ENCODE measurements at places on chromosomes 7 and 10.

DNA sequence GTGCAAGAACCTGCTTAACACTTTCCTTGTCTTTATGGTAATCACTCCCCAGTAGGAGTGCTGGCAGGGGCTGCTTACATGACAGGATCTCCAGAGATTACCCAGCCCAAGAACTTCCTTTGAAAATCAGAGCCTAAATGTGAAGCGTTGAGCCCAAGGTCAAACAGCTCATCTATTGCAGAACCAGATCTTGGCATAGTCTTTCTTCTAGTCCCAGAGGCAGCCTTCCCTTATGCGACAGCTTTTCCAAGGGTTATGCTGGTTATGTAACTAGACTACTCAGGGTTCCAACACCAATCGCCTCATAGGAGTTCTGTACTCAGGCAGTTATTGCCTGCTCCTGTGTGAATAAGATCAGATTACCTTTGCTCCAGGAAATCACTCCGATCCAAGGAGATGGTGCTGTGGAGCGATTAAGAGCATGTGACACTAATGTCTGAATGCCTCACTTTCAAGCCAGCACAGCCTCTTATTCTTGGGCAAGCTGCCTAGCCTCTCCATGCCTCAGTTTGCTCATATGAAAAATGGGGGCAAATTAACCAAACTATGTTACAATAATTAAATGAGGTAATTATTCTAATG, 8.4 kb upstream of the LGI1 start:
- no peak for DNase-seq

DNA sequence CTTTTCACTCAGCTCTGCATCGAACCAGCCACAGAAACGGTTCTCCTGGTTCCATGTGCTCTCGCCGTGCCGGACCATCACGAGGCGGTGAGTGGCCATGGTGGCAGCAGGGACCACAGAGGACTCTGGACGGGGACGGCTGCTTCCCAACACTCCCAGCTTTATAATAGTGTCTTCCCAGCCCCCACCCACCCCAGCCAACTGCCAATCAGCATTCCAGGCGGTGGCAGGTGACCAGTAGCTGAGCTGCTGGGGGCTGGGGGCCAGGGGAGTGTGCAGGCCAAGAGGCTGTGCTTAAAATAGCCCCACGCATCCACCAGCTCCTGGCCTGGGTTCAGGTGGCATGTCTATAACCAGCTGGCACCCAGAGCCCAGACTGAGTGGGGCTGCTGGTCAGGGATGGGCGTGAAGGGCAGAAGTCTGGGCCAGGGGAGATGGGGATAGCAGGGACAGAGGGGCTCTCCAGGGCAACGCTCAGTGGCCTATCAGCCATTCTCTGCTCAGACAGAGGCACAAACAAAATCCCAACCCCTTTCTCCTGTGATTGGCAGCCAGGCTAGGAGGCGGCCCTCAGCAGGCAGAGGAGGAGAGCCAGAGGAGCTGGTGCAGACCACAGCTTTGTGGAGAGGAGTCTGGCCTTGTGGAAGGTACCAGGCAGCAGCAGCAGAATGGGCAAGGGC, at the start of gene PGAM2:
Gene PGAM2 (minus strand): TSS at position 137 of the 680 bp plus-strand sequence. CDS start 38 bp downstream, at position 99.
- peak; percentile 75 for DNase-seq

DNA sequence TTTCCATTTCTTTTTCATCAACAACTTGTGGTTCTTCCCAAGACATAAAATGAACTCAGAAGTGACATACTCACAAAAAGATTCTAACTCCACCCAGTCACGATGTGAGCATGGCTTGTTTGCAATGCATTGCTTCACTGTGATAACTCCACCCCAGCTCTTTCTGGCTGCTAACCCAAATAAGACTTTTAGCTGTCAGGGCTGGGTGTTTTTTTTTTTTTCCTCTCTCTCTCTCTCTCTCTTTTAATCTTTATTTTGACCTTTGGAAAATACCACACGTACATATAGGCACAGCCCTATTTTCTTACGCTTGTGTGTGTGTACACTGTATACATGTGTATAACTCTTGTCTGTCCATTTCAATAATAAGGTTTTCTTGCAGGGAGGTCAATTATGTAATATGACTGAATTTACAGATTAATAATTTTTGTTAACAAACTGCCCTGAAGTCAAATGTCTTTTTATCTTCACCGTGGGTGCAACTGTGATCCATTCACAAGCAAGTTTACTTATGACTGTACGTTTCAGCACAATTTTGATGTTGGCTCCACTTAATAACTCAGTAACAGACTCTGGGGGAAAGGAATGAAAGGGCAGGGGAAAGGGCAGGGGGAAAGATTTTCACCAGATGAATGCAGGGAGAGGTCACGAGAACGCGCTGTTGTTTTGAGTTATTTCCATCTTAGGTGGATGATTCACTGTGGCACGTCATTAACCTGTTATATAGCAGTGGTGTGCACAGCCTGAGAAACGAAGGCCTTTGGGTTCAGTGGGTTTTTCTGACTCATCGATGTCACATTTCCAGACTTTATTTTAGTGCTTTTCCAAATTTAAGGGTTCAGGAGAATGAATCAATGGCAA, 49.1 kb downstream of the APBB1IP start:
- peak; percentile 71 for DNase-seq

GRCh38 chr7:71633551-71634008, 501.6 kb downstream of the GALNT17 start:
- DNase-seq, result no peak

- DNase-seq, result no peak
These were observed 418.9 kb downstream of the DGKB start for GRCh38 chr7:14483663-14484062.

GRCh38 chr7:19139706-19140327, 5.4 kb downstream of the FERD3L start:
- no peak for DNase-seq

- DNase-seq, result no peak
These were observed 173.5 kb upstream of the FZD1 start for GRCh38 chr7:91090684-91091083.

DNA sequence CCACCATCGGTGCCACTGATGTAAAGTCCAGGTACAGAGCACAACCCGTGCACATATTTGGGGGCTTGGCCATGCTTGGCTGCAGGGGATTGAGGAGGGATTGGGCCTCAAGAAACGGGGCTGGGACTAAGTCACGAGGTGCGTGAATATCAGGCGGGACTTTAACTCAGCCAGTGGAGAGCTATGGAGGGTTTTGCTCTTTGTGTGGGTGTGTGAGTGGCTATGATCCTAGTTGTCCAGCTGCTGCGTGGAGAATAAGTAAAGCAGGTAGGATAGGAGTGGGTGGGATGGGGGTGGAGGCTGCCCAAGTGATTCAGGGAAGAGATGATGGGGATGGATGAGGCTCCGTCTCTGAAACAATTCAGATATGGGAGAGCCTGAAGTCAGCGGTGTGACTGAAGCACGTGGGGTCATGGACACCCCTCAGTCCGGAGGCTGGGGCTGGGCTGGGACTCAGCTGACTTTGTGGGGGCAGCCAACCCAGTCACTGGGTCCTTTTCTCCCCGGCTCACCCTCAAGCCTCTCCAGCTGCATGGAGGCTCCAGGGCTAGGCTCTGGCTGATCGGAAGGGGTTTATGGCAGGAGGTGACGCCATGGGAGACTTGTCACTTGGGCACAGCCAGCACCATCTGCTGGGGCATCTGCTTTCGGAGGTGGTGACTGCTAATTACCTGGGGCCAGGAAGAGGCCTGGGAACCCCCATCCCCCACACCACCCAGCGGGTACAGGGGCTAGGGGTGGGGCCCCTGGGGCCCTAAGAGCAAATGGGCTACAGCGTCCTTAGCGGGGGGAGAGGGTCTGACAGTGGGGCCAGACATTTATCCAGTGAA, 1.7 kb upstream of the LFNG start:
- no peak for DNase-seq

DNA sequence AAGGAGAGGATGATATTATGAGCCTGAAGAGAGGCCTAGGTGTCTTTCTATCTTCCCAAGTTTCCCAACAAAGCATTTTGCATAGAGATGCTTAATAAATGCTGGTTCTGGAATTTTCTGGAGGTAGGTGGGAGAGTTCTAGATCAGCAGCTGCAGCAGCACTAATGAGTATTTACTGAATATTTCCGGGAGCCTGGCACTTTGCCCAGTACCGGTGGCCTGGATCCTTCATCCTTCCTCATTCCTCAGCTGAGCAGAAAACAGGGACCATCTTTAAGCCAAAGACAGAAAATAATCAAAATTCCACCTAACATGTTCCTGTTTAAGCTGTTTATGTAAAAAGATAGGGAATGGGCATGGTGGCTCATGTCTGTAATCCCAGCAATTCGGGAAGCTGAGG, 813.2 kb upstream of the AUTS2 start:
- no peak for DNase-seq

DNA sequence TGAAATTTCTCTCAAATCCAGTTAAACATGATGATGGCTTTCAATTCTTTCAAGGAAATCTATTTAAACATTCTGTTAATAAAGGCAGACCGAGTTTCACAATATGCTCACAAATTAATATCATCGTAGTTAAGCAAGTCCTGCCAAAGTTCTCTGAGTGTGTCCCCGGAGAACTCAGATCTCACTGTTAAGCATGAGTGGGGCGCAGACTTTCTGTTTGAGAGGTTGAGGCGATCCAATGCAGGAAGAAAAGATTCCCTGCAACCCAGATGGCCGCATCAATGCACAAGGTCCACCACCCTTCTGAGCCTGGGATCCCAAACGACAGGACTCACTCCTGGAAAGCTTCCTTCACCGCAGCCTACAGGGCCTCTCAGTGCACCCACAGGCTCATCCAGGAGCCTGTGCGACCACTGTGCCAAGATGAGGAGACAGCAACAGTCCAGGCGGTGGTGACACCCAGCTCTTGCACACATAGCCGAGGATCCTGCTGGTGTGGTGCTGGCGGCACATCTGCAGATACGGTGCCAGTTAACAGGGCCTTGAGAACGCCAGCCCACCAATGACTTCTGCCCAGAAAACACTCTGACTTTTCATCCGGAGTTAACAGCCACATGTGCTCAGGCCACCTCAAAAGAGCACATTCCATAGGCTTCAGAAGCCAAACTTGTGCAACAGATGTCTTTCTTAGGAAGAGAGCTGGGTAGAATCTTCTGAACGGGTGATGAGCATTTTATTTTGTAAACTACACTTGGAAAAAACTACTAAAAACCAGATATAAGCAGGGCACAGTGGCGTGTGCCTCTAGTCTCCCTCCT, 102.1 kb downstream of the ZRANB1 start:
- DNase-seq, result no peak

DNA sequence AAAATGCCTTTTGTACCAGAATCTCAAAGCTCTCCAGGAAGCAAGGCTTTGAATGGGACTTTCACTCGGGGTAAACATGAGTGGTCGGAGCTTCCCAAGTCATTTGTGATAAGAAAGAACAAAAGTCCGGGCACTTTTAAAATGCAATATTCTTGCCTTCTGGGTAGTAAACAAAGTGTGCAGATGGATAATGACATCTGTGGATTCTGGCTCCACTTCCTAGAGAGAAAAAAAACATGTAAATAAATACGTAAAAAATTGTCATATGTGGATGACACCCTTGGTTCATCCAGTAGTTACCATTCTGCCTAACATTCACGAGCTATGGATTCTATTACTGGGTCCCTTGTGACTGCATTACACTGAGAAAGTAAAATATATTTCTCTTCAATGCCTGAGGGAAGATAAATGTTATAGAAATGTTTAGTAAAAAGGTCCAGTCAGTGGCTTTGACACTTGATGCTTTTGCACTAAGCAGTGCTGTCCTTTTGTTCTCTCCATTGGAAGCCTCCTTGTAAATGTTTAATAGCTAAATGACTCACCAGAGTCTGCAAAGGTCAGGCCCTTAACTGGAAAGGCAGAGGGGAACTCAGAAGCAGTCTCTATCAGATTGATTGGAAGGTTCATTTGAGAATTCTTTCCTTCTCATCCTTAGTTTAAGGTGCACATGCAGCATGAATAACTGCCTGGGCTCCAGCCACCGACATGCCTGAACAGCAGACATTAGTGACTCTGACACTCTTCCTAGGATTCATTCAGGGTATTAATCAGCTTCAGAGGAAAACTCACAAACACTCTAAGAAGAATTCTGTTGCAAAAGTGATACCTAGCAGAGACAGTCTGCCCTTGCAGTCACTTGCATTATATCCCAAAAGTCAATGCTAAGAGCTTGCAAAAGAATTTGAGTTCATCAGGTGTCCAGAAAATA, 11.7 kb upstream of the EDRF1 start:
- no peak for DNase-seq

GRCh38 chr10:18159557-18159956, 19.3 kb downstream of the CACNB2 start:
- DNase-seq, result no peak

DNA sequence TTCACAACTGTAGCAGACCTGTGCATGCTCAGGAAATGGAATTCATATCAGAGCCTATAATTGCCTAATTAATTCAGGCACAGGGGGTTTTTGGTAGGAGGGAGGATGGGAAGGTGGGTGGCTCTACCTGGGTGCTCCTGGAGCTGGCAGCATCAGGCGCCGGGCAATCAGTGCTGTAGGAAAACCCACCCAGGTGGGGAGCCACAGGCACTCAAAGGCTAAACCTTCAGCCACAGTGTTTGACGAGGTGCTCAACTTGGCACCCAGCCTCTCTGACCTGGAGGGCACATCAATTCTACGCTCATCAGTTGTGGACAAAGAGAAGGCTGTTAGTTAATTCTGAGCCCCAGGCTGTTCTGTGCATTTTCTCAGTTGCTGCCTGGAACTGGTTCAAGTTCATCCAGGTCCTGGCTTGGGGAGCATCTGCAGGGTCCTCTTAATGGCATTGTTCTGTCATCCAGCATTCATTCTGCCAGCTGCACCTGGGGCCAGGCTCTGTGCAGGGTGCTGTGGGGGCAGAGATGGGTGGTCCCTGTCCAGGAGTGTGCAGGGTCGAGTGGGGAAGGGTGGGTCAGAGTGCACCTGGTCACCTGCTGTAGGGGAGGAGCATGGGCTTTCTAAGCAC, 54.1 kb upstream of the NPTX2 start:
- no peak for DNase-seq

DNA sequence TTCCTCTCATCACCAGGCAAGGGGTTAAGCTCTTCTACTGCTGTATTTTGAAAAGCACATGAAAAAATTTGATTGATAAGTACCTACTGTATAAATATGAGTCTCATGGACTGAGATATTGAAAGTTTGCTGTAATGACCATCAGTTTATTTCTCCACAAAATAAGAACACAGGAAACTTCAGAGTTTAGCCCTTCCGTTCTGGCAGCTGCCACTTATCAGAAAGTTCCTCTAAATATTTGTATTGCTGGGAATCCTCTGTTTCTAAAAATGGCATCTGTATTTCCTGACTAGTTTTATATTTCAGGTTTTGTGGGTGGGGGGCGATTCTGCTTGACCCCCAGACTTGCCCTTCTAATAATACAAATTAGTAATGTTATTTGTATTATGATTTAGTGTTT, 92.0 kb downstream of the LYZL2 start:
- no peak for DNase-seq

- no peak for DNase-seq
These were observed 159.3 kb downstream of the SH3PXD2A start for GRCh38 chr10:103696094-103696410.

GRCh38 chr7:151386301-151387160, 23.3 kb downstream of the WDR86 start:
- DNase-seq, result no peak

- DNase-seq, result no peak
These were observed 115.5 kb upstream of the GNAI1 start for GRCh38 chr7:80018941-80019808.

DNA sequence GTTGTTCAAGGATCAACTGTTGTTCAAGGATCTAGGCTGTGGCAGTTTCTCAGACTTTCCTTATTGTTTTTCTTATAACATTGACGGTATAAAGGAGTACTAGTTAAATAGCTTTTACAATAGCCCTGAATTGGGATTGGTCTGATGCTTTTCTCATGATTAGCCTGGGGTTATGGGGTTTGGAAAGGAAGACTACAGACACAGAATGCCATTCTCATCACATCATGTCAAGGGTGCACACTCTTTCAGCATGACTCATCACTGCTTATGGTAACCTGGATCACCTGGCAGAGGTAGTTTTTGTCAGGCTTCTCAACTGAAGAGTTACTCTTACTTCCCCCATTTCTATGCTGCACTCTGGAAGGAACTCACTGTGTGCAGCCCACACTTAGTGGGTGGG, 194.2 kb upstream of the NPSR1 start:
- DNase-seq, result no peak
